Natural killer cell (primary cell): ENCODE measurements at places on chromosomes 16 and 17. TPM values are rescaled to one million over a fixed set of nuclear protein-coding genes. Genes with fewer than 3 reads are reported as not detected.

ZFHX3 gene
- 7.5 TPM for total RNA-seq

- no peak for DNase-seq
These were observed 70.3 kb upstream of the MMP2 start for GRCh38 chr16:55408661-55409060.

GRCh38 chr16:678209-678857, 1.9 kb upstream of the STUB1 start:
- no peak for DNase-seq

DNA sequence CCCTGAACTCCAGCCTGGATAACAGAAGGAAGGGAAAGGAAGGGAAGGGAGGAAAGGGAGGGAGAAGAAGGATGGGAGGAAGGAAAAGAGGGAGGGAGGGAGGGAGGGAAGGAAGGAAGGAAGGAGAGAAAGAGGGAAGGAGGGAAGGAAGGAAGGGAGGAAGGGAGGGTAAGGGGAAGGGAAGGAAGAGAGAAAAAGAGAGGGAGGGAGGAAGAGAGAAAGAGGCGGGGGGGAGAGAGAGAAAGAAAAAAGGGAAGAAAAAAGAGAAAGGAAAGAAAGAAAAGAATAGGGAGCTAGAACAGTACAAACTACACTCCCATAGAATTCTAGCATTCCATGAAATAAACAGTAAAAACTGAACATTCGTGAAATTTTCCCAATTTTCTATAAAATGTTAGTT, 23.1 kb upstream of the TRIM37 start:
- no peak for DNase-seq
